ENCODE measurements at places on chromosomes 1 and 21.

DNA sequence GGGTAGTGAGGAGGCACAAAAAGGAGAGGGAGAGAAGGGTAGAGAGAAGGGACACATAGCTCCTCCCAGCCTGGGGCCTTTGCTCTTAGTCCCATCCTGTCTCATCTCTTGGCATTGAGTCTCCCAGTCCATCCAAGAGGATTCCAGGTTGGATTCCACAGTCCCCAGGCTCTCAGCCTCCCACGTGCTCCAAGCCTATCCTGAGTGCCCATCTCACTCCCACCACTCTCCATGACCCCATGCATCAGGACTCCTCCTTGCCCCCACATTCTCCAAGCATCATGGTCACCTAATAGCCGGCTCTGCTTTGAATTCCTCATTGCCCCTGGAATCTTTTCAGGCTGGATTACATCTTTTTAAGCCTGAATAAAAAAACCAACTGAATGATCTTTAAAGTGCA, 87.9 kb downstream of the DSCAM start:
- no peak for DNase-seq

- DNase-seq: no peak
Observed at GRCh38 chr1:183730886-183731573, 73.9 kb upstream of the RGL1 start.

GRCh38 chr21:43315244-43316137, 111.4 kb downstream of the SIK1 start:
- DNase-seq: no peak

DNA sequence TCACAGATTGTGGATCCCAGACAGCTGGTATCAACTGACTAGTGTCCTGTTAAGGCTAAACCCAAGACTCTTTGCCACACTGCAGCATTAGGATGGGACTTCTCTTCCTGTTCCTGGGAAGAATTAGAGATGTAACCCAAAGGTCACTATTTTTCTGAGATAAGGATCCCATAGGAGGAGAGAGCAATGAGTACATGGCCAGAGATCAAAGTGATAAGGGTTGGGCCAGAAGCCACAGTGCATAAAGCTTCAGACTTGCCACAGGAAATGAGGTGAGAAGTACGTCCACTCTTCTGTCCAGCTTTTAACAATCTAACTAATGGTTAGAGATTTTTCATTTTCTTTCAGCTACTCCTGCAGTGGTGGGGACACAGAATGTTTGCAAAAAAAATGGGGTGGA, at the start of gene HSD3B1:
Gene HSD3B1, plus strand, starts transcription at position 270 of the 400 bp plus-strand sequence. CDS start 267 bp downstream, outside the sequence.
- no peak for DNase-seq

GRCh38 chr1:170800812-170801211, 134.5 kb upstream of the MROH9 start:
- DNase-seq: no peak

DNA sequence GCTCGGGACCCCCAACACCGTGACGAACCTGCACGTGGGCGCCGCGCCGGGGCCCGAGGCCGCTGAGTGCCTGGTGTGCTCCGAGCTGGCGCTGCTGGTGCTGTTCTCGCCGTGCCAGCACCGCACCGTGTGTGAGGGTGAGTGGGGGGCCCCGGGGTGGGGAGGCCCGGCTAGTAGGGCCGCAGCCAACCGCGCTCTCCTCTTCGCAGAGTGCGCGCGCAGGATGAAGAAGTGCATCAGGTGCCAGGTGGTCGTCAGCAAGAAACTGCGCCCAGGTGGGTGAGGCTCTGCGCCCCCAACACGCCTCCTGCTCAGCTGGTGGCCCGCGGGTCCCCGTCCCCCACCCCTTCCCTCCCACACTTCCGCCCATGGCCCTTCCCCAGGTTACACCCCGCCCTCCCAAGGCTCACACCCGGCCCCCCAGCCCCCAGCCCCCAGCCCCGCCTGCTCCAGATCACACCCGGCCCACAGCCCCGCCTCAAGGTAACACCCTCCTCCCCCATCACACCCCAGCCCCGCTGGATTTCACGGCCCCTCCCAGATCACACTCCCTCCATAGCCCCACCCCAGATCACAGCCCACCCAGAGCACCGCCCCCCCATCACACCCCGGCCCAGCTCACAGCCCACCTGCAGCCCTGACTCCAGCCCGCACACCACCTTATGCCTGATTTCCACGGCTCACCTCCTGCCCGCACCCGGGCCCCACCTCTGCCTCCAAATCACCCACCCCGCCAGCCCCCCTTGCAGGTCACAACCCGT, 2.4 kb upstream of the MMP23B start:
- peak; percentile 66 for DNase-seq

- no peak for DNase-seq
Observed at GRCh38 chr1:177278626-177279390, 108.0 kb downstream of the BRINP2 start.

- no peak for DNase-seq
Observed at GRCh38 chr21:45330851-45331261, 43.2 kb upstream of the POFUT2 start.

DNA sequence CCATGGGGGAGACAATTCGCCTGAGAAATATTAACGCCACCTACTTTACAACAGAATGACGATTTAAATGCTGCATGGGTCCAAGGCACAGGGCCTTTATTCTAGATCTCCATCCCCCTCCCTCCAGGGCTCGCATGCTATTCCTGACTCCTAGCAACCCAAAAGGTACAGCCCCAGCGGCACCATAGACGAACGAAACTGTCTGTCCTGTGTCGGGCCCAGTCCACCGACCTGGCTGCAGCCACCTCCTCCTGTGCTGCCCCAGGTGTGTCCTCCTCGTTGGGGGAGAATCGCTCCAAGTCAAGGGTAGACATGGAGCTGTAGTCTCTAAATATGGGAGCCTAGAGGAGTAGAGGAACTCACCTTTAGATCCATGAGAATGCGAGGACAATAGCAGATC, 196.5 kb downstream of the TOMM20 start:
- no peak for DNase-seq

- no peak for DNase-seq
Observed at GRCh38 chr1:213457733-213458132, 406.7 kb downstream of the RPS6KC1 start.

GRCh38 chr21:43937891-43938309, 72.9 kb downstream of the AGPAT3 start:
- DNase-seq: no peak

DNA sequence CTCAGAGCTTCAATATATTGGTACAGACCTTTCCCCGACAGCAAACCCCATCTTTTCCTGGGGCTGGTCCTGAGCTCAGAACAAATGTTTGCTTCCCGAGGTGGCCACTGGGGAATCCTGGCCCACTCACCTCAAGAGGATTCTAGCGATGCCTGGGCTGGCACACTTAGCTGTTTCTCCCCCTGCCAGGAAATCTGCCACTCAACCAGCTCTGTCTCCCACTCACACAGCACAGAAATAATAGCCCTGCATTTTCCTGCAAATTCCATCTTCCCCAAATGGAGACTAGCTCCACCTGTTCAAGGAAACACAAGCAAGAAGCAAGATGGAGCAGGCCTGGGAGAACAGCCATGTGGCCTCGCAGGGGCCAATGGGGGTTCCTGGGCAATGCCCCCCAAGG, 21.1 kb downstream of the KCNN3 start:
- no peak for DNase-seq

DNA sequence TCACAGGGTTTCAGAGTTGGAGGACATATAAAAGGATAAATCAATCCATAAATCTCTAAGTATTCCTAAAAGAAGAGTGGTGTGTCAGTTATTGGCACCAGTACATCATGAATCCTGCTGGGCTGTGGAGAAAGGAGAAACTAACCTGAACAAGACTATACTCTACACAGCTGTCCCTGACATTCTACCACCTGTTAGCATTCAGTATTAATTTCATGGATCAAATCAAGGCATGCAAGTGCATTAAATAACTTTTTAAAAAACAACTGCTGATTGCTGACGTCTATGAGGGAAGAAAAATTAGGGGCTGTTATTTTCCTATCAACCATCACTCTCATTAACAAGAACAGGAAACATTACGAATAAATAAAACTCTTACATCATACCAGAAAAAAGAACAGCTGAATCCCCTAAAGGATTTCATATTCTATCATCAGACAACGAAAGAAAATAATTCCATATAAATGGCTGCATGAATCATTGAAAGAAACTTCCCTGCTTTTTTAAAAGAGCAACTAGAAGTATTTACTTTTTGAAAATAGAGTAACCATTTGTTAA, 121.7 kb downstream of the ATF6 start:
- DNase-seq: no peak

DNA sequence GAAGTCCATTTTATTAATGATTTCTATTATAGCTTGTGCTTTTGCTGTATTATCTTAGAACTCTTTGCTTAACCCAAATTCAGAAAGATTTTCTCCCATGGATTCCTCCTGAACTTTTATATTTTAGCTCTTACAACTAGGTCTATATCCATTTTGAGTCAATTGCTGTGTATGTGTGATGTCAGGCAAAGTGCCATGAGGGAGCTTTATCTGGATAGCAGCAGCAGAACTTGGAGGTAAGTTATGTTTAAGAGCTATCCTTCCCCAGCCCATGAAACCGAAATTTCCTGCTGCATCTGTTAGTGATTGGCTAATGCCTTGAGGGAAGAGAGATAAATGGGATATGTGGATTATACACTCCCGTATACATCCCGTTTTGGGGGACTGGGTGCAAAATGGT, 29.9 kb downstream of the ADAM30 start:
- no peak for DNase-seq

DNA sequence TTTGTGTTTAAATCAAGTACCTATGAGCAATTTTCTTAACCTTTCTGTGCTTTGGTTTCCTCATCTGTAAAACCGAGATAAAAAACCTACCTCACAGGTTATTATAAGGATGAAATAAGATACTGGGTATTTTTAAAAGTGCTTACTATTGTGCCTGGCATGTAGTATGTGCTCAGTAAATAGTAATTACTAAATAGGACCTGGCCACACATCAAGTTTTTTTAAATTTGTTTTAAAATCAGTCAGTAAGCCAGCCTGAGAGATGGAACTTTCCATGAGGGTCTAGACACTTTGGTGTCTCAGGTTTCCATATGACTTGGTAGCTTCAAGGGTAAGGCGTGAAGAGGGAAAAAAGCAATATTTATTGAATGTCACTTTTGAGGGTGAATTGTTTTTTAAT, 7.0 kb upstream of the ATF3 start:
- no peak for DNase-seq

GRCh38 chr1:151827853-151828252, 3.7 kb downstream of the RORC start:
- DNase-seq: no peak

DNA sequence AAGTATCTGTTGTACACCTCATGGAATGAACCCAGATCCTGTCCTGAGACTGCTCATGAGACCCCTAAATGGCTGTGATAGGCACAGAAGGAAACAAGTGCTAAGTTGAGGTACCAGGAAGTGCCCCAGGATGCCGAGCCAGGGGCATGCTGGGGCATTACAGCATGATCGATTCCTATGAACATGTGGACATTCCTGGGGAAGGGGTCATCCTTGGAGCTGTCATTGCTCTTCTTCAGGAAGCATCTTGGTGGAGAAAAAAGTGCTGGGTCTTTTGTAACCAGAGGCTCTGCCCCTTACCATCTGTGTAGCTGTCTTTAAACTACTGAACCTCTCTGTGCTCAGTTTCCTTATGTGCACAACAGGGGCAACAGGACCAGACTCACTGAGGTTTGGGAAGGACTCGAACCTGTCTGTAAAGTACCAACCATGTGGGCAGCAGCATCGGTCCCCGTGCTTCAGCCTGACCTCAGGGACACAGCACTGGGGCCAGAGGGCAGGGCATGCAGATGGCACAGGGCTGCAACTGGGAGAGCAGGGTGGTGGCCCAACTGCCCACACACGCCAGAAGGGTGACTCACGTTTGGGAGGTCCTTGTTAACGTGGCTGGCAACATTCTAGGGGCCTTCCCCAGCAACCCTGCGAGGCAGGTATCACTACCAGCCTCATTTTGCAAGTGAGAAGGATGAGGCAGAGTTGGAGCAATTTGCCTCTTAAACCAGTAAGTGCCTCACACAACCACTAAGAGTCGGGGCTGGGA, 142.3 kb upstream of the EDN2 start:
- DNase-seq: peak; percentile 80

DNA sequence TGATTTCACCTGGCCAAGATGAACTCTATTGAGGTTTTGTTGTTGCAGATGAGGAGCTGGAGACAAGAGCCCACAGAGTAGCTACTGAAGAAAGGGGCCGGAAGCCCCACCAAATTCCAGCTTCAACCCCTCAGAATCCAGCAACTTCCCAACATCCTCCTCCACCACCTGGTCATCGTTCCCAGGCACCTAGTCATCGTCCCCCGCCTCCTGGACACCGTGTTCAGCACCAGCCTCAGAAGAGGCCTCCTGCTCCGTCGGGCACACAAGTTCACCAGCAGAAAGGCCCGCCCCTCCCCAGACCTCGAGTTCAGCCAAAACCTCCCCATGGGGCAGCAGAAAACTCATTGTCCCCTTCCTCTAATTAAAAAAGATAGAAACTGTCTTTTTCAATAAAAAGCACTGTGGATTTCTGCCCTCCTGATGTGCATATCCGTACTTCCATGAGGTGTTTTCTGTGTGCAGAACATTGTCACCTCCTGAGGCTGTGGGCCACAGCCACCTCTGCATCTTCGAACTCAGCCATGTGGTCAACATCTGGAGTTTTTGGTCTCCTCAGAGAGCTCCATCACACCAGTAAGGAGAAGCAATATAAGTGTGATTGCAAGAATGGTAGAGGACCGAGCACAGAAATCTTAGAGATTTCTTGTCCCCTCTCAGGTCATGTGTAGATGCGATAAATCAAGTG, 14.3 kb downstream of the CD2 start:
- peak; percentile 55 for DNase-seq

- DNase-seq: peak; percentile 38
Observed at GRCh38 chr1:158121604-158122254, 59.0 kb upstream of the CD1D start.

GRCh38 chr1:9589144-9589718, 520 bp downstream of the TMEM201 start:
- DNase-seq: peak; percentile 57

GRCh38 chr1:157030728-157031127, 14.8 kb downstream of the ARHGEF11 start:
- no peak for DNase-seq

DNA sequence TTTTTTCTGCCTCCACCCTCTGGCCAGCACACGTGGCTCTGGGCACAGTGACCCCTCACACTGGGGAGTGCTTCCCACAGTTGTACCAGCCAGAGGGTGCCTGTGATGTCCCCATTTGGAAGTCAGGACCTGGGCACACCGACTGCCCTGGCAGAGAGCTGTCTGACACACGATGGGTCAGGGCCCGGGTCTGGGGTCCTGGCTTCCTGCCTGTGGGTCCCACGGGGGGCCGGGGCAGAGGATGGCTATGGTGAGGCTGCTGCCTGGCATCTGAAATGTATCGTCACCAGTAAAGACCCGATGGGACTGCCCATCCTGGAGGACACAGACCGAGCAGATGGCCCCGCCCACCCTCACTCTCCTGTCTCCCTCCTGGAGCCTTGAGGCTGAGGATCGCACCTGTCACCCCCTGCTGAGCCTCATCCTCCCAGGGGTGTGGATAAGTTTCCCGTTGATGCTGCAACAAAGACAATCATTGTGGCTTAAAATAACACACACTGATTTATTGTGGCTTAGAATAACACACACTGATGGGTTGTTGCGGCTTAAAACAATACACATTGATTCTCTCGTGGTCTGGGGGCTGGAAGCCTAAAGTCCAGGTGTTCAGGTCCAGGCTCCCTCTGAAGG, 88.8 kb upstream of the TTC34 start:
- no peak for DNase-seq

GRCh38 chr1:21955501-21956281, 18.6 kb upstream of the HSPG2 start:
- DNase-seq: no peak

- DNase-seq: peak; percentile 25
Observed at GRCh38 chr21:26846036-26846931, 1.1 kb upstream of the ADAMTS1 start.
